KG1 (cell line): ENCODE measurements at places on chromosomes 6 and 20.

- DNase-seq = no peak
These were observed 37.0 kb upstream of the SAMHD1 start for GRCh38 chr20:36988494-36988966.

- peak; percentile 69 for DNase-seq
These were observed 30.8 kb downstream of the SF3B5 start for GRCh38 chr6:144064402-144065212.

DNA sequence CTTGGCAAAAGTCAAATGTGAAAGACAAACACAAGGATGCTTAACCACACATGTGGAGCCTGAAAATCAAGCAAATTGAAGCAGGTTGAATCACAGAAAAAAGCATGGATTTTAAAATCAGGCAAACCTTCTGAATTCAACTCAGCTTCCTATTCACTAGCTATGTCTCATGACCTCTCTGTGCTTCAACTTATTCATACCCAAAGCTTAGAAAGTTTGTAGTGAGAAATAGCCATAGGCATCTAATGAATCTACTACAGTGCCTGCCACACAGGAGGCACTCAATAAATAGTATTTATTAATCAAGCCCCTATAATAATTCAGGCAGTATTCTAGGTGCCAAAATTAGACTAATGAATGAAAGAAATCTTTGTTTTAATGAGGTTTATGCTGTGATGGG lies 112.2 kb upstream of the TNFAIP3 start:
- no peak for DNase-seq

- no peak for DNase-seq
These were observed 31.0 kb downstream of the PRDM13 start for GRCh38 chr6:99637629-99638028.

GRCh38 chr6:81002126-81002525 lies 750.4 kb downstream of the TENT5A start:
- DNase-seq = no peak

GRCh38 chr20:40578961-40579360 lies 110.1 kb downstream of the MAFB start:
- DNase-seq = no peak

DNA sequence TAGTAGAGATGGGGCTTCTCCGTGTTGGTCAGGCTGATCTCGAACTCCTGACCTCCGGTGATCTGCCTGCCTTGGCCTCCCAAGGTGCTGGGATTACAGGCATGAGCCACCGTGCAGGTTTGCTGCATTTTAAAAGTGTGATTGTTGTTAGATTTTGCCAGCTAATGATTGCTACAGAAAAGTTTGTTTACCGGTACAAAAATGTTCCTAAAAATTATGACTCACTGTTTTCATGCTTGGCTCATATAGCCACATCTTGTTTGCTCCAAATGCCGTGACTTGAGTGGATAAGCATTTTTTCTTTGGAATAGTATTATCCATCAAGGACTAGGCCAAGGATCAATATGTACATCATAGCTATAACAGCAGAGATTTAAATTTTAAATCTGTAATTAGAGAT lies 24.3 kb downstream of the LRRN4 start:
- no peak for DNase-seq

- DNase-seq = no peak
These were observed 24.8 kb upstream of the PBOV1 start for GRCh38 chr6:138242987-138243592.

DNA sequence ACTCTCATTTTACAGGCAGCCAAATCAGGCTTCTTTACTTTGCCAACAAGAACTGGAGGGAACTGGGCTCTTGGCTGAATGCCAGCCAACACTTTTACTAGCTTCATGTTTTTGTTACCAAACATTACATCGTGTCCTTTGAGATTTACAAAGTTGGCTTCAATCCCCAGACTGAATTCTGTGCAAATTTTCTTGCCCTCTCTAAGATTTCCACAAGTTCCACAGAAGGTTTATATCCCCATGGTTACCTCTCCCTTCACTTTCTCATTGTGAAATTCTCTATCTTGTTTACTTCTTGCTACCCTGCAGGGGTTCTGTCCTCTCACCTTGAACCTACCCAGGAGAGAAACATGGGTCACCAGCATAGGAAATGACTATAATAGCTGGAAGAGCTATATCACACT lies 37.6 kb upstream of the PLCB1 start:
- no peak for DNase-seq

DNA sequence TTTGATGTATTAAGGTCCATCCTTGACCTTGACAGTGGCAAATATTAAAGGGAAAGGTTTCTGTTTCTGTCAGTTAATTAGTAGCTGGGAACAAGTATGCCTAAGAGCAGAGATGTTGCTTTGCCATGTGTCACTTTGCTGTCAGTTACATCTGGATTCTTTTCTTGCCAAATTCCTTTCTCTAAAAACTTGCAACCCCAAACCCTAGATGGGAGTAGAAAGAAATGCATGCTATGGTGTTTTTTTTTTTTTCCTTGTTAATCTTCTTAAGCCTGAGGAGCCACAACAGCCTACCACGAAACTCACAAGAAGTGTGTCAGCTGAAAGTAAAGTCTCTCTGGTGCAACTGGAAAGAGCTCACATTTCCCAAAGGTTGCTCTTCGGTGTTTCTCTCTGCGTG lies 18.0 kb upstream of the CLDN20 start:
- DNase-seq = no peak

DNA sequence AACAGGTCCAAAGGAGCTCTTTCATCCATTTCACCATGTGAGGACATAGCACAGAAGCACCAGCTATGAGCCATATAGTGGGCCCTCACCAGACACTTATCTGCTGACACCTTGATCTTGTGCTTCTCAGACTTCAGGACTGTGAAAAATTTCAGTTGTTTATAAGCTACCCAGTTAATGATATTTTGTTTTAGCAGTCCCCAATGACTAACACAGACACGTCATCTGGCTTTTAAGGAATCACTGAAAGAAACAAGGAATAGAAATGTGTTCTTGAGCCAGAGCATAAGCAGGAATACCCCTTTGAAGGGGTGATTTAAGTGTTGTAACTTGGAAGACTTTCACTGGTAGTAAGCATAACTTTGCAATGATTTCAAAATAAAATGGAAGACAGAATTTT lies 214.7 kb upstream of the PTCHD4 start:
- no peak for DNase-seq

DNA sequence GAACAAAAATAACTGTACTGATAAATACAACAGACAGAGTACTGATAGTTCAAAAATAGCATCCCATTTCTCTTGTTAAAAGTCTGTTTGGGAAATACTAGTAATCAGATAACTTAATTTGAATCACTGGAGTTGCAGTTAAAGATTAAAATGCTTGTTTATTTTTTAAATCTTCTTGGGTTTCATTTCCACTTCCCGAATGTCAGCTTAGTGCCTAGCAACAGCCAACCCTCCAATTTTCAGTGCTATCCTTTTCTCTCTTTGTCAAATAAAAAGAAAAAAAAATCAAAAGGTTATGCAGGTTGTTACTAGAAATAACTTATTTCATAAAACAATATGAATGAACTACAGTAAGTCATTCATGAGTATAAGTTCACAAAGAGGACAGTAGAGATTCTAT lies 257.7 kb upstream of the STXBP5 start:
- no peak for DNase-seq

- no peak for DNase-seq
These were observed 32.8 kb downstream of the LAMA4 start for GRCh38 chr6:112221561-112221960.

DNA sequence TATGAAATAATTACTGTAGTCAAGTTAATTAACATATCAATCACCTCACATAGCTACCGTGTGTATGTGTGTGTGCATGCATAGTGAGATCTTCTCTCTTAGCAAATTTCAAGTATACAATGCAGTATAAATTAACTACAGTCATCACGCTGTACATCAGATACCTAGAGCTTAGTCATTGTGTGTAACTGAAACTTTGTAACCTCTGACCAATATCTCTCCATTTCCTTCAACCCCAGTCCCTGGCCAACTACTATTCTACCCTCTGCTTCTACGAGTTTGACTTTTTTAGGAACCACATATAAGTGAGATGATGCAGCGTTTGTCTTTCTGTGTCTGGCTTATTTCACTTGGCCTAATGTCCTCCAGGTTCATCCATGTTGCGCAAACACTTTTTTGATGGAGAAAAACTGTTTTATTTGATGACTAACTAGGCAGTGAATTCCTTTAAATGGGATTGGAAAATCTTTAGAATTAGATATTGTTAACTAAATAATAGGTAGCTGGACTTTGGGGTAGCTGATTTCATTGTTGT lies 459.5 kb downstream of the DHX35 start:
- no peak for DNase-seq

DNA sequence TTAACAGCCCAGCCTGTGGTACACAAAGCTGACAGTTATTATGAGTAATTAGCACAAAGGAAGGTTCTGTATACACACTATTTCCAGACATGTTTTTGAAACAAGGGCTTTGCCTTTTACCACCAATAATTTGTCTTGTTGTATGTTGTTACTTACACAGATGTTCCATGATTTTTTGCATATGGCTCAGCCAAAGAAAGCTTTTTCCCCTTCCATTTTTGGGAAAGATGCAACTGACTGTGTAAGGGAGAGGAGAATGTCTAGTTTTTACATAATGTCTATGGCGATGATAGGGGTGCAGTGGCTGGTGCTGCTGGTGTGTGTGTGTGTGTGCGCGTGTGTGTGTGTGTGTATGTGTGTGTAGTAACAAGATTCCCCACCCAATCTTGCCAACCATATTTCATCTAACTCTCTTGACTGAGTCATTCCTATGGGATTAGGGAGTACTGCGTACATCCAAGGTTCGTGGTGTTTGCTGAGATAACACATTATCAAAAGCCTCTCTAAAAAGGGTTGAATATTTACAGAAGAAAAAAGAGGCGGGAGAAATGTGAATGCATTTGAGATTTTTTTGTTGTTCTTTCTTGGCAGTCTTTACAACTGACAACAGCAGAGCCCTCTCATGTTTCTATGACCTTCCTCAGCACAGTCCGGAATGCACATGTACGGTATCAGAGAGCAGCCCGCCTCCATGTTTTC lies 192.2 kb downstream of the GMPR start:
- no peak for DNase-seq

DNA sequence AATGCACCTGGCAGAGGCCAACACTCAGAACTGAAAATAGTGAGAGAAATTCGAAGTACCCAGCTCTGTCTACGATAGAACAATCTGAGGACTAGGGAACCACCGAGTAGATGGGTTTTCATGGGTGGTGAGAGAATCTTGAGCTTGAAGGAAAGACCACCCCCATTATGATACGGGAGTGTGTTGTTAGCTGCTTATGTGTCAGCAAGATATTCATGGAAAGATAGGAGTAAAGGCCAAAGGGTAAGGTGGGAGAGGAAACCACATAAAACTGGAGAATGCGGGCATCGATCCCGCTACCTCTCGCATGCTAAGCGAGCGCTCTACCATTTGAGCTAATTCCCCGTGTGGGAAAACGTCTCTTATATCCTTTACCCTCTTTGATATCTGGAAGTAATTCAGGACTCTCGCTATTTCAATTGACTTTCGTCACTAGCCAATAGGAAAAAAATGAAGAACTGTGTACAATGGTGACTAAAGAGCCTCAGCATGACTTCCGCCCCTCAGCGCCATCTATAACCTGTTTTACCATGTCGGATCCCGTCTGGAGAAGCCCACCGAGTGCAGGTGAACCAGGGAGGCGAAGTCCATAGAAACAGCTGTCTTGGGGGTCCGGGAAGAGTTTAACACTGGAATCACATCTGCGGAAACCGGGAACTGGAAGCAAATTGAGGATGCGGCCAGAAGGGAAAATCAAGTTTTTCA lies 25.0 kb upstream of the ABT1 start:
- DNase-seq = peak; percentile 66

GRCh38 chr6:47252633-47253032 lies 57.1 kb downstream of the TNFRSF21 start:
- no peak for DNase-seq

DNA sequence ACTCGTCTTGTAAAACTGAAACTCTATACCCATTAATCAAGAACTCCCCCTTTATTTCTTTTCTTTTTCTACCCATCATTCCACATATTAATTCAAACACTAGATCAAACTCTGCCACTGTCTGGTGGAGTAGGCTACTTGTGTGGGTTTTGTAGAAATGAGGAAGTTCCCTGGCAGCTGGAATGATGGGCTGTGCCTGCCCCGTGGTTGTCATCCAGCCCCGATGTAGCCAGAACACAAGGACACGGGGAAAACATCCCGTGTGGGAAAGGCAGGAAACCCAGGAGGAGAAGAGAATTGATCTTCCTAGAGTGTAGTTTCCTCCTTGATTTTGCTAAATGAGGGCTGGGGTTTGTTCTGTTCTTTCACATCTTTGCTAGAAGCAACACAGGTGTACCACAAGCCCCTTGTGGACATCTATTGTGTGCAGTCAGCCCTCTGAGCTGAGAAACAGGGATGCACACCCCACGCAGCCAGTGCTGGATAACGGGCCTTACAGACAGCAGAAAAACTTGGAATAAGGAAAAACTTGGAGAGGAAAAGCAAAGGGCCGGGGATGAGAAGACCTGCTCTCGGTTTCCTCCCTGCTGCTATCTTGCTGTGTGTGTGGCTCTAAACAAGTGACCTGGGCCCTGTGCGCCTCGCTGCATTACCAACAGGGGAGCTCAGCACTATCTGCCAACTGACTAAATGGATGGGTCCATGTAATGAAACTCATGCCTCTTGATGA lies 88.0 kb downstream of the SCML4 start:
- DNase-seq = no peak

- DNase-seq = no peak
These were observed 28.7 kb downstream of the MOCS1 start for GRCh38 chr6:39905640-39905975.

DNA sequence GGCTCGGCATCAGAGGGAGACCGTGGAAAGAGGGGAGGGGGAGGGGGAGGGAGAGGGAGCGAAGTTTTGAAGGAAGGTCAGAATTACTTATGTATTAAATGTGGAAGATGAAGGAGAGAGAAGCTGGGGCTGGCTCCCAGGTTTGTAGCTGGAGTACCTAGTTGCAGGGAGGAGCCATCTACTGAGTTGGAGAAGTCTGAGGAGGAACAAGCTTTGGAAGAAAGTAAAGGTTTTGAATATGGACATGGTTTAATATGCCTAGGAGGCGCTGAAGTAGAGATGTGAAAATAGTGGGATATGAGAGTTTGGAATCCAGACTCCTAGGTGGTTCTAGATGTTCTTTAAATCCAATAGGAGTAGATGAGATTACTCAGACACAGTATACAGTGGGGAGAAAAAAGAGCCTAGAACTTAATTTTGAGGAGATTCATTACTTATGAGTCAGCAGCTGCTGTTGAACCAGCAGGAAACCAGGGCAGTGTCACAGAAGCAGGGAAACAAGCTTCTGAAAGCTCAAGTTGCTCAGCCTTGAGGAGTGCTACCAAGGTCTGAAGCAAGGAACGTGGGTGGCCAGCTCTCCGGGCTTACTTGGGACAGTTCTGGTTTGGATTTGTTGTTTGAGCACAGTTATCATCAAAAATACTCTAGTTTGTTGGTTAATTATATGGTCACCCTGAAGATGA lies 149.3 kb downstream of the UTRN start:
- DNase-seq = no peak

DNA sequence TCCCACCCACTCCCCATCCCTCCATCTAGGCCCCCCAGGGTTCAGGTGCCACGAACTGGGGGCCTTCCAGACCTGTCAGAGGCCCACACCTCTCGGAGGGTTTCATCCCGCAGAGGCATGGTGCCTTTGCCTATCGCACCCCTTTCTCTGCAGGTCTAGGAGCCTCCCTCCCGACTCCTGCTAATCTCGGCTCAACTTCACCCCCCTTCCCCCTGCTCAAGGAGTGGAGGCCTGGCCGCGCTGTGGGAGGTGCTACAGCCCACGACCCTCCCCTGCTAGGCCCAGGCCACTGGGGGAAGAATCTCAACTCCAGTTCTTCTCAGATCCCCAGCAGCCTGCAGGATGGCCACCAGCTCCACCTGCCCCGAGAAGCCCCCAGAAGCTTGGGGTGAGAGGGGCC lies at the start of gene TULP1:
Gene TULP1, minus strand, starts transcription at position 157 of the 400 bp plus-strand sequence. Its CDS starts 38 bp downstream, at position 119.
- DNase-seq = no peak

GRCh38 chr6:134029495-134030455 lies 22.6 kb downstream of the SLC2A12 start:
- DNase-seq = no peak
